ENCODE measurements at places on chromosomes 11 and 22. TPM values are rescaled to one million over a fixed set of nuclear protein-coding genes. Genes with fewer than 3 reads are reported as not detected.

The KCNJ5 gene
- not detected for total RNA-seq

The CBX7 gene
- 7.2 TPM for total RNA-seq

The POLD4 gene
- total RNA-seq = 84.1 TPM

The ANGPTL5 gene
- not detected for total RNA-seq

The OR51T1 gene
- not detected for total RNA-seq

The TSGA10IP gene
- total RNA-seq = not detected

GRCh38 chr11:489610-490185 lies 17.3 kb downstream of the RNH1 start:
- no peak for DNase-seq

DNA sequence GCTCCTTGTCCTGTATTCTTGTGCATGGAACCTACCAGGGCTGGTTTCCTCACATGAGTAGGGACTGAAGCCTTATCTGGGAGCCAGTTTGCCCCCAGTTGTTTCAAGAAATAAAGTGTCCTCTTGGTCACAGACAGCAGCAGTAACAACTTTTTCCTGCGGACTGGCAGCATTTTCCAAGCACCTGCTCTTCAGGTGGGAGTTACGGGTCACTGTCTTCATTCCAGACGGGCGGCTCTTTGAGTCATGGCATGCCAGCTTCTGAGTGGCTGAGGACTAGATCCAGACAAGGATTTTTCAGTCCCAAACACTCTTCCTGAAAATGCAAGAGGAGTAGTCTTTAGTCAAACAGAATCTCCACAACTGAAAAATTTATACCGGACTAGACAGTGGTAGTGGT lies 2.7 kb upstream of the CD44 start:
- DNase-seq = no peak

DNA sequence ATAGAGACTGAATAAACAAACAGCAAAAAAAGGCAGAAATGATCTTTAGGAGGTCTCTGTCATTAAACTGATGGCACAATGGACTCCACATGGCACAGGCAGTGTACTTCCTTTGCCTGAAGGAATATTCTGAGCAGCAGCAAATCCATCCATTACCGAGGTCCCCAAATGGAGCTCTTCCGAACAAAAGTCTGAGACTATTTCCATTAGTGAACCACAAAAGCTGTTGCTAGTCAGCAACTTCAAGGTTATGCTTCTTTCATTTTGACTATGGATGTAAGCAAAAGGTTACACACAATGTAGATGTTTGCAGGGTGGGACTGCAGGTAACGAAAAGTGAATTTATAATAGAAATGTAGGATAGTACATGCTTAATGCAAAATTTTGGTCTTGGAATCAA lies 14.5 kb downstream of the NARS2 start:
- DNase-seq = no peak

DNA sequence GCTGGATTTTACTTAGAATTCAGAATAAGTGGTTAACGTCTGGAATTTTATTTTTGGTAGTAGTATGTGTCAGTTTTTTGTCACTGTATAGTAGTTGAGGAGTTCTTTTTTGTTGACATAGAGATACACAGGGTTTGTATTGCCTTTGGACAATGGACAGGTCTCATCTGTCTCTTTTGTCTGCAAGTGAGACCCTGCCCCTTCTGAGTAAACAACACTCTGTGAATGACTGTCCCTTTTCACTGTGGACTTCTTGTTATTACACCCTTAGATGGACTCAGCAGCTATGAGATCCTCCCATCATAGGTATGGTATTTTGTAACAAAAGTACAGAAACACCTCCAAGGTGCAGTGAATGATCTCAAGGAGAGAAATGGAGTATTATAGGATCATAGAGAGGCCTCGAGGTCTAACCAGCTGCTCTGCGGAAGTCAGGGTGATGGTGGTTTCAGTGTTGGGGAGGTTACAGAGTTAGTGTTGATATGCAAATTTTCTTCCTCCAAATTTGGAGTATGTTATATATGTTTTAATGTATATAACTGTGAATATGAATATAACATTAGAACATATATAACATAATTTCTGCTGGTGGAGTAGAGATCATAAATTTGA lies 7.8 kb downstream of the PPP6R3 start:
- DNase-seq = no peak

- DNase-seq = no peak
Observed at GRCh38 chr11:75133976-75134375, 16.9 kb upstream of the SLCO2B1 start.

DNA sequence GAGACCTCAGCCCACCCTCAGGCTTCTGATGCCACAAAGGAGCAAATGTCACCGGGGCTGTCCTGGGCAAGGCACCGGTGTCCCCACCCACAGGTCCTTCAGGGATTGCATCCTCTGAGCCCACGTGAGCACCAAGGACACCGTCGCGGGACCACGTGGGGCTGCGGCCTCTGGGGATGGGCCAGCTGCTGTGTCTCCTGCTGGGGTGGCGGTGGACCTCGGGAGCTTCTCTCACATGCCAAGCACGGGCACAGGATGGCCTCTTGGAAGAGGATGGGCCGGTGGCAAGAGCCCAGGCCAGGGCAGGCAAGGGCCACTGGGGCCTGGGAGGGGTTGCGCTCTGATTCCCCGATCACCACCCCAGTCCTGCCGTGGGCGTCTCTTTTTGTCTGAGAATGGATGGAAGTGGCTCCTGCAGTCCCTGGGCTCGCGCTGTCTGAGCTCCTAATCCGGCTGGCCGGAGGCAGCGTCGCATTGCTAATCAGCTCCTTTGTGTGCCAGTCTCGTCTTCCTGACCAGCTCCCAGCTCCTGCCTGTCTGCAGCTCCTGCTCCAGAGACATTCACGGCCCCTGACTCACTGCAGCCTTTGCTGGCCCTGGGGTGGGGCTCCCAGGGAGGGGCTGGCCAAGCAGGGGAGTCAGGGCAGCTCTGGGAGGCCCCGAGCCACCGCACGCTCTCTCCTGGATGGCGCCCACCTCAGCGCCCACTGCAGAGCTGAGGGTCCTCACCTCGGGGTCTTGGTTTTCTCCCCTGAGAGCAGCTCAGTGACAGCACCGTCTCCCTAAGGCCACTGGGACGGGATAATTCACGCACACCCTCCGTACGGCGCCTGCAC lies 146.7 kb downstream of the CTTN start:
- no peak for DNase-seq

GRCh38 chr11:106467501-106467900 lies 390.0 kb downstream of the AASDHPPT start:
- DNase-seq = no peak

GRCh38 chr11:130652671-130653335 lies 204.4 kb downstream of the ADAMTS15 start:
- DNase-seq = no peak

- DNase-seq = no peak
Observed at GRCh38 chr11:27471589-27472397, 797 bp downstream of the LGR4 start.
